ELR (cell line): ENCODE measurements at places on chromosomes 1 and 21.

DNA sequence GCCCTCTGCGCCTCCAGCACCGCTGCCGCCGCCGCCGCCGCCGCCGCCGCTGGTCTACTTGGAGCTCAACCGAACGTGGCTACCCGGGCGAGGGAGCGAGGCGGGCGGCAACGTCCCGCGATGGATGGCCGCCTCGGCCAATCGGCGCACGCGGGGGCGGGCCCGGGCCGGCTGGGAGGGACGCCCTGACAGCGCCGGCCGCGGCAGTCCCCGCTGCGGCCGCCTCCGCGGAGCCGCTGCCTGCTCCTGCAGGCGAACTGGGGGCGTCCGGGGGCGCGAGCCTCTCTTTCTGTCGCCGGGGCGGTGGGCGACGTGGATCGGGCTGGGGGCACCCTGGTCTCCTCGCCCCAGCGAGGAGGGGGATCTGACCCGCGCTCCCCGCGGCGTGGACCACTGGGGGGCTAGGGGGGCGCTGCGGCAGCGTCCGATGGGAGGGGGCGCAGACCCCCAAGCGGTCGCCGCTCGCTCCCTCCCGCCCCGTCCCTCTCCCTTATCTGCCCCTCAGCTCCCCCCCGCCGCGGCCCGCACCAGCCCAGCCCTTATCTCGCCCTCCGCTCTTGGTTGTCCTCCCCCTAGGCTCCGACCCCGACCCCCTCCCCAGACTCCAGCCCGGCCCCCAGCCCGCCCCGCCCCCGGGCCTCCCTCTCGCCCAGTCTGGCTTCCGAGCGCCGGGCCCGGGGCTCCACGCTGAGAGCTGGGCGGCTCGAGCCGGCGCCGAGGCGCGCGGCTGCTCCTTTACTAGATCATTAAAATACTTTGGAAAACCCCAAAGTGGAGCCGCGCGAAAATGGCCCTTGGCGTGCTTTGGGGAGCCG lies at the start of gene SSBP3:
SSBP3 (minus strand) TSS at position 56 of the 815 bp plus-strand sequence.
- DNase-seq = peak; percentile 94

- DNase-seq = peak; percentile 49
Observed at GRCh38 chr1:87392248-87393192, 63.8 kb downstream of the LMO4 start.

DNA sequence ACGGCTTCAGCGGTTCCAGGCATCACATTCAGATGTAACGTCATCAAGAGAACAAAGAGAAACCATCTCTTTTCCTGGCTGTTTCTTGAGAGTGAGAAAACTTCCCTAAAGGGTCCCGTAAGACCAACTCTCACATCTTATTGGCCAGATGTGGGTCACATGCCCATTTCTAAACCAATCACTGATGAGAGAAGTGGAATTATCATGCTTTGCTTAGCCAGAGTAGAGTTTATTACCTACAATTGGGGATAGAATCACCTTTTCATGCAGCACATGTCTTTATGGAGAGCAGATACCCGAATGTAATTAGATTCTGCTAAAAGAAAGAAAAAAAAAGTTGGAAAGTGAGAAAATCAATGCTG lies 54.4 kb downstream of the LYPLAL1 start:
- no peak for DNase-seq

DNA sequence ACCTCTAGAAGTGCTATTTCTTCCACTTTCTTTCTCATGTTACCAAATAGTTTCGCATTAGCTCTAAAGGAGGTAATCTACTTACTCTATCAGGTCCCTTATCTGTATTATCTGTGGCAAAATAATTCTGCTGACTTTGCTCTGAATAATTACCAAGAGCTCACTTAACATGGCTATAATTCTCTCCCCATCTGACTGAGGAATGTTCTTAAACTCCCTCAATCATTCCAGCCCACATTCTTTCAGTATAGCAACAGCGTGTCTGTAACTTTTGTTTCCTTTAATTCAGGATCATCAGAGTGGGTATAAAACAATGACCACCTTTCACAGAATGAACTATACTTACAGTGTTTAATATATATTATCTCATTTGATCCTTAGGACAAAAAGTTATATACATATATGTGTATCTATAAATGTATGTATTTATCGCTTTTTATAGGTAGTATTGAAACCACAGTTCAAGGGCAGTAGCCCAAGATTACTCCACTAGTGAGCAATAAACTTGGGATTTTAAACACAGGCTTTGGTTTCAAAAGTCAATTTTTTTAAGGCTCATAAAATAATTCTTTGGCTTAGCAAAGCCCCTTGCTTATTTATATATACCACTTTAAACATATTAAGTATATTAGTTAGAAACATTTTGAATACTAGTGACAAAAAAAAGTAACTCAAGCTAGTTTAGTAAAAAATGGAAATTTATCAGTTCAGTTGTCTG lies 36.1 kb upstream of the ST6GALNAC3 start:
- DNase-seq = no peak

GRCh38 chr1:19063122-19063521 lies 106.6 kb upstream of the IFFO2 start:
- no peak for DNase-seq

GRCh38 chr1:208089761-208090370 lies 154.3 kb downstream of the PLXNA2 start:
- no peak for DNase-seq

DNA sequence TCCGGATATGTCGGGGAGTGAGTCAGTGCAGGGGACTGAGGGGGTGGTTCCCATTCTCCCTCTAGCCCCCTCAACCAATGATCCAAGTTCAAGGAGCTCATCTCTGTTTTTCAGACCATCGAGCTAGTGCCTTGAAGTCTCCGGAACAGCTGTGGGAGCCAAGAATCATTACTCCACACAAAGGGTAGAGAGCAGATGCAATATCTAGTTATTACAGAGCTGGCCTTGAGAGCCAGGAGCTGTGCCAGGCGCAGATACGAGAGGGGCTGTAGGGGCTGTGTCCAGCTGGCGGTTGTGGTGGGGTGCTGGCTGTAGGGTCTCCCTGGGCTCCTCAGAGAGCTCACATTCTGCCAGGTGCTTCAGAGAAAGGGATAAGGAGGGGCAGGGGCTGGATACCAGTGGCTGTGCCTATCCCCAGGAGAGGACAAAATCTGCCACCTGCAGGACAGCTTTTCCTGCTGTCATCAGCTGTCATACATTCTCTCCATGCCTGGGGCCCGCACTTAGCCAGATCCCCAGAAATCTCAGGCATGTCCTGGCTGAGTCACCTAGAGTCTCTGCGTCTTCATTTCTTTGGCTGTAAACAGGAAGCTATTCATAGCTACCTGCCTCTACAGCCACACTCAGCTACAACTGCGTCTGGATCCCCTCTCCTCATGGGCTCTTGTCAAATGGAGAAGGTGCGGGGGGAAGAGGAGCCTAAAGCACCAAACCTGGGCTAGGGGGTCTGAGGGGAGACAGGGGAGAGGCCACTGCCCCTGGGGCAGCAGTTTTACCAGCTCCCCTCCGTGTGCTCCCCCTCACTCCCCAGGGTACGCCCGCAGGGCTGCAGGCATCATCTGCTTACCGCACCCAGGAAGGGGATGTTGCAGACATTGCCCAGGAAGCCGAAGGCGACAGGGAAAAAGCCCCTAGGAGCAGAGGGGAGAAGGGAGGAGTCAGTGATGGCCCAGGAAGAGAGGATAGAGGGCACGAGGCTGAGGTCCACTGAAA lies 2.4 kb upstream of the KISS1 start:
- DNase-seq = peak; percentile 95

- peak; percentile 34 for DNase-seq
Observed at GRCh38 chr1:88302843-88303486, 381.1 kb upstream of the PKN2 start.

- no peak for DNase-seq
Observed at GRCh38 chr1:31390071-31390470, 17.2 kb upstream of the FABP3 start.

GRCh38 chr1:145957443-145958319 lies at the start of gene LIX1L:
TSS of gene LIX1L (minus strand) at chr1:145958017. CDS start at chr1:145957927, 90 bp downstream.
- DNase-seq = peak; percentile 99

DNA sequence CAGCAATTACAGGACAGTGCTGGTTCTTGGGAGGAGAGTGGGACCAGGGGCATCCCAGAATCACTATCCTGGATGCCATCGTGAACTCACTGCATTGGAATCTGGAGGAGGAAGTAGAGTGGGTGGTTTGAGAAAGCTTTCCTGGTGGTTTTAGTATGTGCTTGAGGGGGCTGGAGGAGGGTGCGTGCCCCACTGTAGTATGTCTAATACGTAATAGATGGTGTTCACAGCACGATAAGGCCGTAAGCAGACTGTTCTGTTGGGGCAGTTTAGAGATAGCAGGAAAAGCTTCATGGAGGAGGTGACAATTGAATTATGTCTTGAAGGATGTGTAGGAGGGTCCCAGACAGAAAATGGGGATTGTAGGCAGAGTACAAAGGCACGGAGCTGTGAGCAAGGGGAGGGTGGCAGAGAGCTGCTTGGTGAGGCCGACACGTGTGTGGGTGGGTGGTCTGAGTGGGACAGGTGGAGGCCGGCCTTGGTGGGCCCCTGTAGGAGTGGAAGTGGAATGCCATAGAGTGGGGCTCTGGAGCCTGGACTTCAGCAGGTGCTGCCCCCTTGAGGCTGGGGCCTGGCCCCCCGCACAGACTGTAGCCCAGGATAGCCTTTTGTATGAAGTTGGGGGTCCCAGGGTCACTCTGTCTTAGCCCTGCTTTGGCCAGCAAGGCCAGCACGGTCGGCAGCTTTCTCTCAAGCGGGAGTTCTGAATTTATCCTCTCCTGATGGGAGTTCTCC lies 37.0 kb downstream of the IL6R start:
- peak; percentile 61 for DNase-seq

DNA sequence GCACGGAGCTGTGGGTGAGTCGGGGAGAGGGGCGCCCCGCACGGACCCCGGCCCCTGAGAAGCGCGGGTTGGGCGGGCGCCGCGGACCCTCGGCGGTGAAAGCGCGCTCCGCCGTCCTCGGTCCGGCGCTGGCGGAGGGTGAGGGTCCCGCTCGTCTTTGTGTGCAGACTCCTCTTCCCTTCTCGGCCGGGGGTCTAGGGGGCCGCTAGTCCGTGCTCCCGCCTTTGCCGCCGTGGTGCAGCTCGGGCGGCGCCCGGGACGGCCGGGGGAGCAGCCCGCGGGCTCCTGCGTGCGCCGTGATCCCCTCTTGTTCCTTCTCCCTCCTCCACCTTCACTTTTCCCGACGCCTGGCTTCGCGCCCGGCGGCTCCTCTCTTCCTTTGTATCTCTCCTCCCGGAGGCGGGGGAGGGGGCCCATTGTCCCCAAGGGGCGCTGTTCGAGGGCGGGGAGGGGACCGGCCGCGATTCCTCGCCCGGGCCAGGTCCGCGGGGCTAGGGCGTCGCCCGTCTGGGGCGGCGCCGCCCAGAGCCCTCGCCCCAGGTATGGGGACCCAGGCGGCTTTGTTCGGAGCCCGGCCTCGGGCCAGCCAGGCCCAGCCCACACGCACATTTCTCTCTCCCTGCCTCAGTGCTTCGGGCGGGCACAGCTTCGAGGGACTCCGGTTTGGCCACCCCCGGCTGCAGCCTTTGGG lies 519 bp downstream of the FNBP1L start:
- peak; percentile 49 for DNase-seq

DNA sequence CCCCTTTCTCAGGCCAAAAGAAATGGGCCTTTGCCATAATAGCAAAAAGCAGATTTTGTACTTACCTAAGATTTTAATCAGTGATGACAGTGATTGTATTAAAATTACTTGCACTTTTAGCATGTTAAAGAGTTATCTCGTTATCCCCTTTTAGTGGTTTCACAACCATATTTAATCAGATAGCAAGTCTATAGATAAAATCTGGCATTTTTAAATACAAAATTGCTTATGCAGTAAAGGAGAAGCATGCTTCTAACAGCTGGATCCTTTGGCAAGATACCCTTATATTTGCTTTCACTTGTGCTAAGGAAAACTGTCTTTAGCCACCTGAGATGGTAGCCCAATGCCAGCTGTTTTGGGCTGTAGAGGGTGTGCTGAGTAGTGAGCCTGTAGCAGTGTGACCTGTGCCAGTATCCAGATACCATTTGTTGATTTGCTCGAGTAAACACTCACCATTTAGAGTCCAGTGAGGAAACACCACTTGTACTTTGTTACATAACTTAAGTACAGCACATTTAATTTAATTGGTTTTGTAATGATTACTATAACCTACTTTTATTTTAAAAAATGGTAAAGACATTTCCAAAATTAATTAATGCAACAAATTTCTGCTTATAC lies 314.4 kb upstream of the ZP4 start:
- no peak for DNase-seq

- DNase-seq = peak; percentile 95
Observed at GRCh38 chr1:209409780-209410179, 173.7 kb upstream of the CAMK1G start.

DNA sequence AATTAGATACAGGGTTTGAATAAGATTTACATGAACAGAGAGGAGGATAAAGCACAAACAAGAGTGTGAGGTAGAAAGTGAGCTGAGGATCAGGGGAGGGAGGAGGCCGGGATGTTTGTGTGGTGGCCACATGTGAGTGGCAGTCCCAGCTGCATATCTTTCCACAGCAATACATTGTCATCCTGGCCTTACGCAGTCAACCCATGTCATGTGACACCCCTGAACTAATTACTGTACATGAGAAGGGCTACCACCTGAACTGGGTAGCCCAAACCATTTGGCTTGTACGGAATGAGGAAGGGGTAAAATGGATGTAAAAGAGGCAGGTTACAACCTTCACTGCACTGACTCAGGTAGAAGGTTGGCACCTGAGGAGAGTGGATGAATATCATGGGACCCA lies 4.2 kb downstream of the SLAMF7 start:
- DNase-seq = no peak

DNA sequence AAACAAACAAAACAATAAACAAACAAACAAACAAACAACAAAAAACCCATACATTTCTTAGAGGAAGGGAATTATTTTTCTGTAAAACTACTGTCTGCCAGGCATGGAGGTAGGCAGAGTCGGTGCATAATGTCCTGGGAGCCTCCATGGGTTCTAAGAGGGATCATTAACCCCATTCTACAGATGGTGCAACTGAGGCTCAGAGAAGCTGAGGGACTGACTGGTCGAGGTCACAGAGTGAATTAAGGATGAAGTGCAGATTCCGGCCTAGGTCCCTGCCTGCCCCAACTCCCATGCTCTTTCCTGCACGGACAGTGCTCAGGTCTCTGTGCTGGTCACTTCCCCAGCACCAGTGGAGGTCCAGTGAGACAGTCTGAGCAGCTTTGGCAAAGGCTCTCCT lies 15.8 kb upstream of the WNT4 start:
- no peak for DNase-seq

DNA sequence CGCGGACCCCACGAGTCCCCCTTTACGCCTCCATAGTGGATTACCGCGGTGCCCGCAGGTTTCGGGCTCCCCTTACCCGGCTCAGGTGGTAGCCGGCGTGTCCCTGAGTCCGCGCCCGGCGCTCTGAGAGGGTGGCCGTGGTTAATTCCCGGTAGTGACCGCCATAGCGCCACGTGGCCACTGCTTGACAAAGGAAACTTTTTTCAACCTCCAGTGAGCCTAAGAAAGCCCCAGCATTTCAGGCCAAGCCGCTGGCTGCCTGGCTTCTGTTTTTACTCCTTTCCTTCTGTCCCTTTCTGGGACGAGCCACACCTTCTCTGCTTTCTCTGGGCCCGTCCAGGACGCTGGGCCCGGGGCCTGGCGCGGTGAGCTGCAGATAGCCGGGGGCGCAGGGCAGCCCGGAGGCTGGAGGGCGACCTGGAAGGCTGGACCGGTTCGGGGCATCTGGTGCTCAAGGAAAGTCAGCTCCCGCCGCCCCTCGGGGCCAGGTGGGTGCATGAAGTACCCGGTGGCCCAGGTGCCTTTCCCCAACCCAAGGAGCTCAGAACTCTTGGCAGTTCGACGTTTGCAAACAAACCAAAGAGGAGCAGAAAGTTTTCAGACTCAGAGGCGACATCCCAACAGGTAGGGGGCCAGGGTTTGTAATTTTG lies 540 bp upstream of the C1orf198 start:
- DNase-seq = peak; percentile 53

- DNase-seq = no peak
Observed at GRCh38 chr1:89259283-89259971, 13.2 kb downstream of the GBP5 start.

GRCh38 chr1:234386122-234386521 lies 12.9 kb downstream of the COA6 start:
- no peak for DNase-seq
